ENCODE measurements at places on chromosomes 3 and 15. TPM values are rescaled to one million over a fixed set of nuclear protein-coding genes. Genes with fewer than 3 reads are reported as not detected.

GRCh38 chr3:123723070-123723469 is 138.2 kb upstream of the HACD2 start:
- no peak for DNase-seq

RARB gene
- 22.4 TPM for polyA plus RNA-seq

LDHAL6B gene
- not detected for polyA plus RNA-seq

- DNase-seq: no peak
Measured at GRCh38 chr3:43969944-43970343, 271.7 kb upstream of the TOPAZ1 start.

GRCh38 chr15:87263871-87264270 is 992.7 kb downstream of the NTRK3 start:
- DNase-seq: no peak
